ENCODE measurements at places on chromosomes 12 and 14.

DNA sequence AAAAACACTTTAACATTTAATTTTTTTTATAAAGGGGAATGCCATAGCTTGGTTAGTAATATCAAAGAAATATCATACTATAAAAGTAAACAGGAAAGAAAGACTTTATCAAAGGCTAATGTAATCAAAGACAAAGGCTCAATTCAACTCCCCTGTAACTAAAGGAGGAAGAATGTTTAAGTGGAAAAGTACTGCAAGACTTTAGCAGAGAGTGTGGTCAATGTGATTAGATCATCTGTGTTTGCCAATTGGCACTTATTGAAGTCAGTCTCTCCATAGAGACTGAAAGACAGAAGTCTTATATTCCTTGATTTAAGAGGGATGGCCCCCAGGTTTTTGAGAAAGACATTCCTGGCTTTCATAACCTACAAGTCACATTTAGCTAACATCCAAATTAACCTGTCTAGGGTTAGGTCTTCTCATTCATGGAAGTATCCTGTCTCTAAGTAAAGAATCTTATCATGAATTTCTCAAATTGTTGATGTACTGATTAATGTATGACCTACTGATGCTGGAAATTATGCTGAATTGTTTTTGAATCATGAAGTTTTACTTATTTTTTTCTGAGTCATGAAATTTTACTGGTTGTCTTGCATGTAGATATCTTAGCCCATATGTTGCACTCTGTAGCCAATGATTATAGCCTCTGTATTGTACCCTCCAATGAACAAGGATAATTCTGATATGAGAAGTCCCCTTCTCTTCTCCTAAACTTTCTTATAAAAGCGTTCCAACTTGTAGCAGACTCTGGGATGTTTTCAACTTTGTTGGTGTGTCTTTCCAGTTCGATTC, 65.4 kb downstream of the ATXN7L3B start:
- no peak for DNase-seq

GRCh38 chr12:6364044-6364374, 11.4 kb downstream of the SCNN1A start:
- DNase-seq: no peak

DNA sequence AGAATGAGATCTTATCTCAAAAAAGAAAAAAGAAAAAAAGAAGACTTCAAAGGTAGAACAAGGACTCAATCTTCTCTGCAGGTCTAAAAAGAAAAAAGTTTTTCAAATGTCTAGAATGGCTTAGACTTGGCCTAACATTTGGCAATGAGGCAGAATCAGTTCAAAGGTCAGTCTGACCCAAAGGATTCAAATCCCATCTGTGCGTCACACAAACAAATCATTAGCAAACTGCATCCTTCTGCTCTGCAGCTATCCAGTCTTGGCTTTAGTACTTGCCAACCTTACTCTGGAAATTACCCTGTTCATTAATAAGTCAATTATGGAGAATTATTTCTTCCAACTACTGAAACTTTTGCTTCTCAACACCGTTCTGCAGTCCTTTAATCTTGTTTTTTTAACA, 3.1 kb downstream of the YAF2 start:
- DNase-seq: no peak

DNA sequence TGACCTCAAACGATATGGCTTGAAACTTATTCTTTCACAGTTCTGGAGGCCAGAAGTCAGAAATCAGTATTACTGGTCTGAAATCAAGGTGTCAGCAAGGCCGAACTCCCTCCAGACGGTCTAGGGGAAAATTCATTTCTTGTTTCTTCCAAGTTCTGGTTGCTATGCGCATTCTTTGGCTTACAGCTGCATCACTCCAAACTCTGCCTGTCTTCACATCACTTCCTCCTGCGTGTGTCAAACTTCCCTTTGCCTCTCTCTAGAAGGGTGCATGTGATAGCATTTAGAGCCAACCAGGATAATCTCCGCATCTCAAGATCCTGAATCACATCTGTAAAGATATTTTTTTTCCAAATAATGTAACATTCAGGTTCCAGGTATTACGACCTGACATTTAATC, 62.8 kb downstream of the DENND5B start:
- no peak for DNase-seq

DNA sequence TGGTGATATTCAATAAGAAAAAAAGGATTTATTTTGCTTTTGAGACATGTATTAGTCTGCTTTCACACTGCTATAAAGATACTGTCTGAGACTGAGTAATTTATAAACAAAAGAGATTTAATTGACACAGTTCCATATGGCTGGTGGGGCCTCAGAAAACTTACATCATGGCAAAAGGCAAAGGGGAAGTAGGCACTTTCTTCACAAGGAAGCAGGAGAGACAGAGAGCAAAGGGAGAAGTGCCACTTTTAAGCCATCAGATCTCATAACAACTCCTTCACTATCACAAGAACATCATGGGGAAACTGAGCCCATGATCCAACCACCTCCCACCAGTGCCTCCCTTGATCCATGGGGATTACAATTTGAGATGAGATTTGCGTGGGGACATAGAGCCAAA, 43.9 kb downstream of the BHLHE41 start:
- no peak for DNase-seq

DNA sequence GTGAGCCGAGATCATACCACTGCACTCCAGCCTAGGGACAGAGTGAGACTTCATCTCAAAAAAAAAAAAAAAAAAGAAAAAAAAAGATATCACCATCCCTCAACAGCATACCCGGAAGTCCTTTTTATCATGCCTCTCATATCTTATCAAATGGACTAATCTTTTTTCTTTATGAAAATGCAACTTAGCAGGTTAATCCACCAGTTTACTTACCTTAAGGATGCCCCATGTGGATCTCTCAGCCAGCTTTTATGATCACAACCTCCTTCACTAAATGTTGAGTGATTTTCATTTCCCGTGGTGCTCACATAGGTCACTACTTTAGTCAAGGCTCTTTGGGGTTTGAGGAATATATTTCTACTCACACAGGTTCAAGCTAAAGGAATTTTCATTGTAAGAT, 248.8 kb upstream of the TBX3 start:
- no peak for DNase-seq

DNA sequence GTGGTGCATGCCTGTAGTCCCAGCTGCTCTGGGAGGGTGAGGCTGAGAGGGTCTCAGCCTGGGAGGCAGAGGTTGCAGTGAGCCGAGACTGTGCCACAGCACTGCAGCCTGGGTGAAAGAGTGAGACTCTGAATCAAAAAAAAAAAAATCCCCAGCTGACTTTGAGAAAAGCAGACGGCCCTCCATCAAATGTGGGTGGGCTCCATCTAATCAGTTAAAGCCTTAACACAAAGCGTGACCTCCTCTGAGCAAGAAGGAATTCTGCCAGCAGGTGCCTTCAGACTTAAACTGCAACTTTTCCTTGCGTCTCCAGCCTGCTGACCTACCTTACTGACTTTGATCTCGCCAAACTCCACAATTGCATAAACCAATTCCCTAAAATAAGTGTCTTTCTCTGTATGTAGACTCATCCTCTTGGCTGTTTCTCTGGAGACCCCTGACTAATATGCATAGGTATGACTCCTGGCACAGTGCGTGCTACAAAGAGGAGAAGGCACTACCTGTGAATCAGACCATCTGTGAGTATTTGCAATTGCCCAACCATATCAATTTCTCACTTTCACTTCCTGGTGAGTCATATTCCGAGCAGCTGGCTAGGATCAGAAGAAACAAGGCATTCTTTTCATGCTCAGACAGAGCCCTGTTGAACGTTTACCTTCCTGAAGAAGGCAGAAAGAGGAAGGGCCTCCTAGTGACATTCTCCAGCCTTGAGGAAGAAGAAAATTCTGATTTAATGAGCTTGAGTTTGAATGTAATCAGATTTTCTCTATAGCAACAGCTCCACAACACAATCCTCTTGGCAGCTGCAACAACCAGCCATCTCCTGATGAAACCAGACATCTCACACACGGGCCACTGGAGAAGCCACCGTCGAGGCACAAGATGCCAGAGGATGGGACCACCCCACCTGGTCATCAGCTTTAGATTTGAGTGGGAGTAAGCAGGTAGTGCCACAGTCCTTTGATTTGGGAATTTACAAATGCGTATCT, 54.3 kb downstream of the CLMN start:
- DNase-seq: peak; percentile 21

- DNase-seq: no peak
Measured at GRCh38 chr12:116293687-116294453, 16.4 kb upstream of the MED13L start.

DNA sequence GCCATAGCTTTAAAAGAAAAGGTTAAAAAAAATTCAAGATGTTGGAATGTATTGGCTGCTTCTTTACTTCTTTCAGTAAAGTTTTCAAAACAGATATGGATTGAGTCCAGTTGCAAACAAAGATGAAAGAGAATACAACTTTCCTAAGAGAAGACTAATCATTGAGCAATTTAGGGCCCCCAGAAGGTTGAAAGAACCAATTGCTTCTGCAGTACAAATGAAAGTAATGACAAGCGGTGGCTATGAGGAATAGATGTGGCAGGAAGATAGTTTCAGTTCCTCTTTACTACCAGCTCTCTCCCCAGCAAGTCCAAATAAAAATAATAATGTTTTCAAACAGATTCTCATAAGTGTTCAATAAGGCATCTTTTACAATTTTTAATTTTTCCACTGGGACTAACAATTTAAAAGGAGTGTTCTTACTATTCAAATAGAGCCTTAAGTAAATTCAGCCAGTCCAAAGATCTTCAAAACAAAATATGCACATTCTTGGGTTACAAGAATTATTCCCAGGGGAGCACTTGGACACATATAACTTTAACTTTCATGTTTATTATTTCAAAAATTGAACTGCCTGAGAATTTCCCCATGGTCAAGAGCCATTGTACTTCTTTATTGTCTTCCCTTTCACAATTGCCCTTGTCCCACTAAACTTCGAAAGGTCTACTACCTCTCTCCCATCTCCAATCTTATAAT, 62.3 kb upstream of the PPP1R12A start:
- DNase-seq: no peak

DNA sequence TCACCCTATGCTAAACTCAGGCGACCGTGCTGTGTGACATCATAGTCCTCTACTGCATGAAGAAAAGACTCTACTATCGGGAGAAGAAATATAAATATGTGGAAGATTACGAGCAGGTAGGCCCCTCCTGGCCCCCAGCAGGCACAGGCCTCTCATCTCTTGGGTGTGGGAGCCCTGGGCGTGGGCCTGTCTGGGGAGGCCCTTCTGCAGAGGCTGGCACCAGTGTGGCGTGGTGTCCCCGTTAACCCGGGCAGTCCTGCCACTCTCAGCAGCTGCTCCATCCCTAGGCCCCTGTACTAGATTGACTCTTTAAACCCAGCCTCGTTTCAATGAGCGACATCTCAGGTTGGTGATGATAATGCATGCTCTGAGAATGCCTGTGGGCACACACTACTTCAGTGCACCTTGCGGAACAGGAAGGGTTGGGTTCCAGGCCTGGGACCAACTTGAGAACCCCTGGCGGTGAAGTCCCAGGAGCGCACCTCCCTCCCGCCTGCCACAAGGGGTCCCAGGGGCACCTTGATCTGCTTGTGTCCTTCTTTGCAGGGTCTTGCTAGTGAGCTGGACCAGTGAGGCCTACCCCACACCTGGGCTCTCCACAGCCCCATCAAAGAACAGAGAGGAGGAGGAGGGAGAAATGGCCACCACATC, 23.2 kb downstream of the P2RX4 start:
- DNase-seq: no peak

DNA sequence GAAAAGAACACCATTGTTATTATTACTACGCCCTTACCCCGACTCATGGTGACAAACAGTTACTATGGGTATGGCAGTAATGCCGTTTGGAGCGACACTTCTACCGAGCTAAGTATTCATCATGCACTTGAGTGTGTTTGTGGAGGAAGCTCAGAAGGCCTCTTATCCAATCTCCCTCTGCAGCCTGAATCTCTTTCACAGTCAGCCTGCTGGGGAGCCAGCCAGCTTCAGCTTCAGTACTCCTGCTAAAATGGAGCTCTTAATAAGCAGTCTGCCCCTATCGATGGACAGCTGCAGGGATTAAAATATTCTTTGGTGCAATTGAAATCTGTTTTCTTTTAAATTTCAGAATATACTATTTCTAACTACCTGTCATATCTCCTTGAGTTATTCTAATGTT, 24.7 kb upstream of the ATP5MC2 start:
- no peak for DNase-seq
